ENCODE measurements at places on chromosomes 12 and 14.

DNA sequence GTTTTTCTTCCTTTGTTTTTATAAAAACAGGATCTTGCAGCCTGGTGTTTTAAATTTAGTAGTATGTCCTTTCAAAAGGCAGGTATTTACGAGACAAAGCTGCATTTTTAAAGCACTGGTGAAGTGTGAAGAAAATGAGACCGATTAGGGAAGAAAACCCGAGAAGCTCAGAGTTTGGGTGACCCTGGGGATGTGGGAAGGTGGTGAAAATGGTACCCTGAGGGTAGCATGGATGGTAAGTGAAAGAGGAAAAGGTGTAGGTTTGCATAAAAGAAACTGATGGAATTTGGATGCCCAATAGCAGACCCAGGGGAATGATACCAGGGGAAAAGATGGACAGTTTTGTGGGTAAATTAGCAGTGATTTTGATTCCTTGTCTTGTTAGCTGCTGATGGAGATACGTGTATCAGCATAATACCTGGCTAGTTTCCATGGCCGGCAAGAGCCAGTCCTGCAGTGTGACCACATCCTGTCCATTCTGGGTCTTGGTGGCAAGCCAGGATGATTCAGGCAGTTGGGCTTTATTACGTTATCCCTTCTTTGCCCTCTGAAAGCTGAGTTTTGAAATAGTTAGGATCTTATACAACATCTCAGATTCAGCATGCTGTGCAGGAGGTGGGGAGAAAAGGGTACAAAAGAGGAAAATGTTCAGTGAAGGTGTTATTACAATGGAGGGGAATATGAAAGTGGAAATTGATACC is 8.9 kb downstream of the BICD1 start:
- no peak for DNase-seq

DNA sequence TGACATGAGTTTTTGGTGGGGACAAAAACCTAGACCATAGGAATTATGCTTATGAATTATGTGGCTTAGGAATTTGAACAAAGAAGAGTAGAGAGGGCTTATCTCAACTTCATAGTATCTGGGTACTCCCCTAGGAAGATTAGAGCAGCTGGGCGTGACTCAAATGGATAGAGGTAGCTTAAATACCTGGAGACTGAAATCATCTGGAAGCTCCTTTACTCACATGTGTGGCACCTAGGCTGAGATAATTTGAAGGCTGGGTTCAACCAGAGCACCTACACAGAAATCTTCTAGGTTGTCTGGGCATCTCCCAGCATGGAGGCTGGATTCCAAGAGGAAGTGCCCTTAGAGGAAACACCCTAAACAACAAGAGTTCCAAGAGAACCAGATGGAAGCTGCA is 393.9 kb downstream of the ADAMTS20 start:
- DNase-seq, result no peak

GRCh38 chr12:76317976-76318375 is 30.2 kb downstream of the BBS10 start:
- no peak for DNase-seq

GRCh38 chr14:79082883-79083282 is 912.7 kb downstream of the NRXN3 start:
- no peak for DNase-seq

- no peak for DNase-seq
These were observed 4.6 kb upstream of the RARG start for GRCh38 chr12:53236443-53237111.

GRCh38 chr14:26897196-26897595 is 299.4 kb upstream of the NOVA1 start:
- no peak for DNase-seq

- no peak for DNase-seq
These were observed 11.0 kb downstream of the HNRNPC start for GRCh38 chr14:21258005-21258888.

- DNase-seq, result no peak
These were observed 7.1 kb upstream of the PGF start for GRCh38 chr14:74962493-74962892.

DNA sequence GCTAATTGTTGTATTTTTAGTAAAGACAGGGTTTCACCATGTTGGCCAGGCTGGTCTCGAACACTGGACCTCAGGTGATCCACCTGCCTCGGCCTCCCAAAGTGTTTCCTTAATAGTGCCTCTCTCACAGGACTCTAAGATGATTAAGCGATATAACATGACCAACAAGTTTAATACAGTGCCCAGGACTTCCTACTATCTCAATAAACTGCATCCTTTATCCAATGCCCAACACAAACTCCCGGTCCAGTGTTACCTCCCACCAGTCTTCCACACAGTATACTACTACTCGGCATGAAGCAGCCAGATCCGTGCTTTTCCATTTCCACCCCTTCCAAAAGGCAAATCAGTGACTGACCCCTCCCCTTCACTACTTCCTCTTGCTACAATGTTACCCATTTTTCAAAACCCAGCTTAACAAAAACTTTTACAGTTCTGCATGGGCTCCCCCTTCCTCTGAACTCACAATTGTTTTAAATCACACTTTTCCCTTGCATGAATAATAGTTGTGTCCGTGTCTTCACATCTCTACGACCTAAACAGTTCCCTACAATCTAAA is 900 bp downstream of the NOP2 start:
- no peak for DNase-seq

DNA sequence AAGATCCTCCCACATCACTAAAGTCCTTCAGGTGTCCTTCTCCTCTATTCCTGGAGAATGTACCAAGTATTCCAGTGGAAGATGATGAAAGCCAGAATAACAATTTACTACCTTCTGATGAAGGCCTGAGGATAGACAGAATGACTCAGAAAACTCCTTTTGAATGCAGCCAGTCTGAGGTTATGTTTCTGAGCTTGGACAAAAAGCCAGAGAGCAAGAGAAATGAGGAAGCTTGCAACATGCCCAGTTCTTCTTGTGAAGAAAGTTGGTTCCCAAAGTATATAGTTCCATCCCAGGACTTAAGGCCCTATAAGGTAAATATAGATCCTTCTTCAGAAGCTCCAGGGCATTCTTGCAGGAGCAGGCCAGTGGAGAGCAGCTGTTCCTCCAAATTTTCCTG is 54.6 kb upstream of the HELB start:
- DNase-seq, result no peak
